ENCODE measurements at places on chromosomes 1 and 21.
A peak's percentile ranks its signal among the peaks of the same experiment; 100 is the strongest.

DNA sequence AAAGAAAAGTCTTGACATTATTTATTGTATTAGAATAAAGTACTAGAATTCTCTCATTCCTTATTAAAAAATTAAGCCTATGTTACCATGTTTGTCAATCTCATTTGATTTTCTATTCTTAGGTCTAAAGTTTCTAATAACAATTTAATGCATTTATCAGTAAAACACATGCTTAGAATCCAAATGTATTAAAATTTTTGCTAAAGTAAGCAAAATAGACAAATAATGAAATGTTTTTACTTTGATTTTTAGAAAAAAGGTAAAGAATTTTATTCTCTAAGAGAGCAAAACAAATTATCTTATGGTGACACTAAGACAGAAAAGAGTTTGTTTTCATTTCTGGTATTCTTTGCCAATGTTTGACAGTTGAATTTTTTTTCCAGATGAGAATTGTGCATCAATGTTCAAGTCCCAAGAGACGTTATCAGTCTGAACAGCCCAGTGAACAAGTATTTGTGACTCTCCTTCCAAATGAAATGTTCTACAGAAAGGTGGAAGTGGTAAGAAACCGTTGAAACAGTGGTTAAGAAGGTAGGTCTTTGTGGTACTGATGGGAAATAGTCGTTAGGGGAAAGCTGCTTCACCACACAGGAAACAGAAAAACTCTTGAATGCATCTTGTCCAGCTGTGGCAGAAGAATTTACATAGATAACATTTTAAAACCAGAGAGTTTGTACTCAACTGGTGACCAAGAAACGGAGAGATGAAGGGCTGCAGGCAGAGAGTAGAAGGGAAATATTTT, 402.5 kb downstream of the PTPRC start:
- no peak for DNase-seq

GRCh38 chr1:37721565-37721964, 29.2 kb downstream of the CDCA8 start:
- DNase-seq = no peak

GRCh38 chr1:226019572-226019971, 20.4 kb upstream of the SDE2 start:
- peak; percentile 45 for DNase-seq

GRCh38 chr21:27700974-27701614, 734.2 kb upstream of the ADAMTS5 start:
- peak; percentile 46 for DNase-seq

DNA sequence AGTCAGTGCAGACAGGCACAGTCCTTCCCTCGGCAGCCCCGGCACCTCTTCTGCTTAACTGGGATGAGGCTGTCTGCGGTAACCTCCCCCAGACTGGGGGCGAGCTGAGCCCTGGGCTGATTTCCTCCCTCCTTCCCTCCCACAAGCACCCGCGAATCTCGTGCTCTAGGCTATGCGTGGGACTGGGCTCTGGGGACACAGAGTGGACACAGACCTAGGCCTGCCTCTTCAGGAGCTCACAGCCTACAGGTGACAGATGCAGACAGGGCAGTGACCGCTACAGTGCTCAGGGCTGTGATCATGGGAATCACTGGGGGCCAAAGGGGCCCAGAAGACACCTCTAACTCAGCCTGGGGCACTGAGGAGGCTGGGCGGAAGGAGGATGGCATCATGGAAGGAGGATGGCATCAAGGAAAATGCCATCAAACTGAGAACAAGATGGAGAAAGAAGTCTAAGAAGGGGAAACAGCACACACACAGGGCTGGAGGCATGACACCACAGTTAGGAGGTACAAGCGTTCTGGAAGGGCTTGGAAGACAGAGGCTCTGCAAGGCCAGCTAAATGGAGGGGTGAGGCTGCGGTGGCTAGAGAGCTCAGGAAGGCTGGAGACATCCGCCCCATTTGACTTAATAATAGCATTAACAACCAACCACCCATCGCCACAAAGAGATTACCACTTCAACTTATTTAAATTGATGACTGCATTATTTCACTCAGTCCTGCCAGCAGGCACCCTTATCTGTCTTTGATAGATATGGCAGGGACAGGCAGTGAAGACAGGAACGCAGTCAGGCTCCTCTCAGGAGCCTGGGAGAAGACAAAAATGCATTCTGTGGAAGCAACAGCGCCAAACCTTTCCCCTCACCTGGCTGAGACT, 4.2 kb downstream of the TTC39A start:
- no peak for DNase-seq

GRCh38 chr1:84370831-84371394, 27.4 kb upstream of the DNASE2B start:
- DNase-seq = no peak

DNA sequence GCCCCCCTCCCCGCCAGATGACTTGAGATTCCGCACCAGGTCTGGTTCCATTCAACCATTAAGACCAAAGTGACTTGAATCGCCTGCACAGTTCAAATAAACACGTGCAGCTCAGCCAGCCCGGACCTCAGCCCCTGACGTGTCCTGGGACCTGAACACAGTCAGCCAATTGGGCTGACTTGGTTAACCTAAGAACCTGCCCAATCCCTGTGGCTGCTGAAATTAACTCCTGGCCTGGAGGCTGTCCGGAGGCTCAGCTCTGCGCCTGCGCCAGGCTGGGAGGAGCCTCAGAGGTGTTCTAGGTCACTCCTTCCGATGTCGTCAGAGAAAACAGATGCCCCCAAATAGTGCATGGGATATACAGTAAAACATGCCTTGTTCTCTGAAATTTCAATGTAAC, 73.4 kb downstream of the SCCPDH start:
- DNase-seq = no peak

DNA sequence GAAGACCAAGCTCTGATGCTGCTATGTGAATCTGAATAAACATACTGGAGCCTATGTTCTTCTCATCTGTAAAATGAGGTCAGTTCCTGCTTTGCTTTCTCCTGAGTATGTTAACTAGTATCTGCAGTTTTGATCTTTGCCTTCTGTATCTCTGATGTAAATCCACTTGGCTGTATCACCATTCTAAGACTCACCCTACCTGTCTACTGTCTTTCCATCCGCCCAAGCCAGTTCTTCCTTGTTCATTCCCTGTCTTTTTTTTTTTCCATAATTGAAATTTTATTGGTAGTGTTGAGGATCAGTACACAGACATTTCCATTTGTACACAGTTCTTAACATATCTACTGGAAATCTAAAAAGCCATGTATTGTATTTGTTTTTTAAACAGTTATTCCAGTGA, 31.3 kb downstream of the MAST2 start:
- DNase-seq = no peak

- DNase-seq = no peak
Observed at GRCh38 chr1:1274299-1274930, 761 bp upstream of the UBE2J2 start.

- DNase-seq = peak; percentile 3
Observed at GRCh38 chr1:172089768-172090510, 248.6 kb downstream of the DNM3 start.

GRCh38 chr1:37032660-37033354, 1.5 kb downstream of the GRIK3 start:
- DNase-seq = no peak

GRCh38 chr1:114369930-114370329, 141.1 kb downstream of the TRIM33 start:
- DNase-seq = no peak

GRCh38 chr1:5770981-5771765, 221.1 kb downstream of the NPHP4 start:
- DNase-seq = no peak

- DNase-seq = no peak
Observed at GRCh38 chr1:30656171-30656940, 67.0 kb downstream of the MATN1 start.

GRCh38 chr1:80818211-80818610, 982.5 kb upstream of the ADGRL2 start:
- no peak for DNase-seq

GRCh38 chr21:34737115-34737514, 68.3 kb downstream of the CLIC6 start:
- no peak for DNase-seq

DNA sequence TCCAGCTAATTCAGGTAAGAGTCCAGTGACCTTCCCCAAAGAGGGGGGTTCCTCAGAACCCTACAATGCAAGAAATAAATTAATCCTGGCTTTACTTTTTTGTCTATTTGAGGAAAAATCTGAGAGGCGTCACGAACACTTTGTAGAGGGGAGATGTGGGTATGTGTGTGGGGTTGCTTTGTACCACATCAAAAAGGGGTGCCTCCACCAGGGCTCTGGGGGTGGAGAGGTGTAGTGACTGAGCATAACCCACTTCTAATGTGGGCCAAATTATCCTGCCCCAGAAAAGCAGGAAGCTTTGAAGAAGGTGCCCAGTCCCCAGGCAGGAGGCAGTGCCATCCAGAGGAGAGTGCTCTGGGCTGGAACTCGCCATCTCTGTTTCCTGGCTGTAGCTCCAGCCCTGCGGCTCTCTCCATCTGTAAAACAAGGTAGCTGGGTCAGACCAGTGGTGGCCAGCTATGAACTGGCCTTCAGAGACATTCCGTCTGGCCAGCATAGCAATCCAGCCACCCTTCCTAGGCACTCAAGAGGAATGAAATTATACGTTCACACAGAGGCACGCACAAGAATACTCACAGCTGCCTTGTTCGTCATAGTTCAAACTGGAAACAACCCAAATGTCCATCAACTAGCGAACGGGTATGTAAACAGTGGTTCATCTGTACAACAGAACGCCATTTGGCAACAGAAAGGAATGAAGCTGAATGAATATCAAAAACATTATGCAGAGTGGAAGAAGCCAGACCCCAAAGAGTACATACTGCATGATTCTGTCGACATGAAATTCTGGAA, 45.4 kb upstream of the TNFRSF1B start:
- DNase-seq = no peak

- no peak for DNase-seq
Observed at GRCh38 chr1:153260585-153261280, 1.2 kb downstream of the LORICRIN start.

DNA sequence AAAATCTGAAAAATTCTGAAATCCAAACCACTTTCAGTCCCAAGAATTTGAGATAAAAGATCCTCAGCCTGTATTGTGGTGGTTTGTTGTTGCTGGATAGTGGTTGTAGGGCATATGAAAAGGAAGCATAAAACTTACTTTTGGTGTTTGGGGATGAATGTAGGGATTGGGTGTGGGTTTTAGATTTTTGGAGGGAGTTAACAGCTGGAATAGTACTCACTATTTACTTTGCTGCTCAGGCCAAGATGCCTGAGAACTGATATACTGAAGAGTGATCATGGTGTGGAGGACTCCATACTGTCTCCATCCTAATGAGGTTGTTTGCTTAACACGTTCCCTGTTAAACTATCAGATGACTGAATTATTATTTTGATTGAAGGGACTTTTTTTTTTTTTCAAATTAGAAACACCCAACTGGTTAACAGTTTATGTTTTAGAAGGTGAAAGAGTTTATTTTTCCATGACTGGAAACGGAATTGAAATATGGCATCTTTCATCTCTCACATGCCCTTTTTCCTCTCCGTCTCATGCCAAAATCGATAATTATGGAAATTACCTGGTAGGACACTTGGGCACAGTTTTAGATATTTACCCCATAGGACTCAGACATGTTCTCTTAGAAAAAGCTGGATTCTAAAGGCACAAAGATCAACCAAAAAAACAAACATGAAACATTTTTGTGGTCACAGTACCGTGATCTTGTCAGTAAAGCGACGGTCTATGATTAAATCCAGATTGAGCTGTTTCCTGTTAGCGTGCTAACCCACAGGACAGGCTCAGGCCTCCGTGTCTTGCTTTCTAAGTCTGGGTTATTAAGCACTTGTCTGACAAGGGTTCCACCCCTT, 37.3 kb downstream of the RGL1 start:
- peak; percentile 73 for DNase-seq

All from NCI-H2081 (cell line).